NCI-H2081 (cell line): ENCODE measurements at places on chromosomes 4 and X.

DNA sequence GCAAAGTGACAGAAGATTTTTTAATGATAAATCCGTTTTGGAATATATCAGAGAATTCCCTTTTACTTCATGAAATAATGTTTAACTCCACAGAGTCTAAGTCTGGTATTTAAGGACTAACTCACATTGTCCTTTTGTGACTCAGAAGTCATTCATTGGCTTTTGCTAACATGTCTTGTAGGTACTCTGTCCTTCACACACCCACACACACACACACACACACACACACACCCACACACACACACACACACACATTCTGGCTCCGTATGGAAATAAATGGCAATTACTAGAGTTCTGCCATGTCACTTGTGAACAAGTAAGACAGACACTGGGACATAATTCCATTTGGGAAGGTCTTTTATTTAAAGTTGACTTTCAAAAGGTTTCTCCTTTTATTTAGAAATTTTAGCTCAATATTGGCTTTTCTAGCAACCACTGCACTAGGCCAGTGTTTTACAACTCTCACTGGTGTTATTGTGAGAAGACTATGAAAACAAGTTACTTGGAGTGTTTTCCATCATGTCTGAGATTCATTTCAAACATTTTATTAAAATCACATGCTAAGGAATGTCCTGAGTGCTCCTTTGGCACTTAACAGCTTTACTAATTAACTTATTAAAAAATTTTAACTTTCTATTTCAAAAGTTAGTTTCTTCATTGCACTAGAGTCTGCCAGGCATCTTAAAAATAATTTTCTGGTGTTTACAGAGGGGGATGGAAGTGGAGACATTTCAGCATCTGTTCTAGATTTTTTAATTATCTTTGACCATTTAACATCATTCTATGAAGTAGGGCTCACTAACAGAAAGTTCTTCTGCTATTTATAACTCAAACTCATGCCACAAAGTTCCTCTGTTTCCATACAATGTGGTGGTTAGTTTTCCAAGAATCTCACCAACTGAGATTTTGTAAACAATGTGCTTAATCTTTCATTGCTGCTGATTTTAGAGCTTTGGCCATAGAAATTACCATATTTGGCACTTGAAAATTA, 240.3 kb upstream of the GPC4 start:
- no peak for DNase-seq

DNA sequence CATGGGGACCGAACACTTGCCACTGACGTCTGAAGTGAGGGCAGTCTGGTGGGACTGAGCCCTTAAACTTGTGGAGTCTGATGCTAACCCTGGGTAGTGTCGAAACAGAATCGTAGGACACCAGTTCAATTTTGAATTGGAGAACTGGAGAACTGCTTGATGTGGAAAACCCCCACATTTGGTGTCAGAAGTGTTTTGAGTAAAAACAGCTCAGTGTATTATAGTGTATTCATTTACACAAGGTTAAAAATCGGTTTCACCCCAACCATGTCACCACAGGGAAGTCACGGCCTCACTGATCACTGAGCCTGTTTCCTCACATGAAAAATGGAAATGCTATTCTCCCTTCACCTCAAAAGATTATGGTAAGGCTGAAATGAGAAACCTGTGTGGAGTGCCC, 21.9 kb downstream of the PIN4 start:
- DNase-seq, result no peak

GRCh38 chr4:119110121-119110520, 25.5 kb upstream of the MYOZ2 start:
- no peak for DNase-seq

DNA sequence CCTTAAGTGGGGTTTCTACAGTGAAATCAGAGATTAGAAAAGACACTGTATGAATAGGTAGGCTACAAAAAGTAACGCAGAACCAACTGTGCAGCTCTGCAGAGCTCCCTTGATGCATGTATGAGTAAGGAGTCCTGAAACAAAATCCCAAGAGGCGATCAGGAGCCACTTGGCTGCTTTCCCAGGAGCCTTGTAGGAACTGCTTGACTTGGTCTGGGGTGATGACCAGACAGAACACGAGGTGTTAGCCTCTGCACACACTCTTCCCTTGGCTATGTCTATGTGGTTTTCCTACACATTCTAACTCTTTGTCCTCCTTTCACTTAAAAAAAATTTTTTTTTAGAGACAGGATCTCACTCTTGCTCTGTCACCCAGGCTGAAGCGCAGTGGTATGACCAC, 22.8 kb upstream of the AP1S2 start:
- no peak for DNase-seq

- no peak for DNase-seq
These were observed 8.7 kb upstream of the ADH1B start for GRCh38 chr4:99329876-99330275.

- no peak for DNase-seq
These were observed 72.4 kb downstream of the PALLD start for GRCh38 chr4:168569066-168569930.

- no peak for DNase-seq
These were observed 509.6 kb upstream of the FAM241A start for GRCh38 chr4:111635646-111636045.

DNA sequence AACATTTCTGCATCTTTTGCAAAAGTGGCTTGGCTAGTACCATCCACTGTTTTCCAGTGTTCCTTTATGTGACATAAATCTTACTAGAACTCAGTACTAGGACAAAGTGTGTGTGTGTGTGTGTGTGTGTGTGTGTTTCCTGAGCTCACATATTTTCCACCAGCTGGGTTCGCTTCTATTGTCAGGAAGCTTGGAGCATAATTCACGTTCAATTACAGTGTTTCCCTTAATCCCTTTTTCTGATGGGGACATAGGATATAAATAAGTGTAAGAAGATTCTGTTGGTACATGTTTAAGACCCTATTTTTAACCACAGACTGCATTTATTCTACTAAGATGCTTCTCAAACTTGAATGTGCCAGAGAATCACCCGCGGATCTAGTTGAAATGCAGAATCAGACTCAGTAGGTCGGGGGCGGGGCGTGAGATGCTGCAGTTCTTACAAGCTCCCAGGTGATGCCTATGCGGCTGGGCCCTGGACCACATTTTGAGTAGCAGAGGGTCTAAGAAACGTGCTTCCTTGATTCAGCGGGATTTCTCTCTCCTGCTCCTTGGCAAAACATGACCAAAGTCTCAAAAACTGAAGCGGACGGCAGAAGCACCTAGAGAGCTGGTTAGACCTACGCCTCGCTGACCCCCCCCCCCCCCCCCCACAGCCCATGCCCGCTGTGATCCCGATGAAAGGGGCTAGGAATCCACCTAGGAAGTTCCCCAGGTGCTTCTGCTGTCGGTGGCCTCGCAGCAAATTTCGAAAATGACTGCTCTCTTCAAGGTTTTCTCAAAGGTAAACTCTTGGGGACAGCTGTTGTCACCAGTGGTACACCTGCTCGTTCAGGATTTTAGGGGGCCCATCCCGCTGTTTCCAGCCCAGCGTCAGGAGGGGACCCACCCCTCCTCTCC, 797 bp downstream of the CD99L2 start:
- DNase-seq, result no peak

GRCh38 chr4:37453281-37453998, 208.9 kb downstream of the NWD2 start:
- peak; percentile 74 for DNase-seq

DNA sequence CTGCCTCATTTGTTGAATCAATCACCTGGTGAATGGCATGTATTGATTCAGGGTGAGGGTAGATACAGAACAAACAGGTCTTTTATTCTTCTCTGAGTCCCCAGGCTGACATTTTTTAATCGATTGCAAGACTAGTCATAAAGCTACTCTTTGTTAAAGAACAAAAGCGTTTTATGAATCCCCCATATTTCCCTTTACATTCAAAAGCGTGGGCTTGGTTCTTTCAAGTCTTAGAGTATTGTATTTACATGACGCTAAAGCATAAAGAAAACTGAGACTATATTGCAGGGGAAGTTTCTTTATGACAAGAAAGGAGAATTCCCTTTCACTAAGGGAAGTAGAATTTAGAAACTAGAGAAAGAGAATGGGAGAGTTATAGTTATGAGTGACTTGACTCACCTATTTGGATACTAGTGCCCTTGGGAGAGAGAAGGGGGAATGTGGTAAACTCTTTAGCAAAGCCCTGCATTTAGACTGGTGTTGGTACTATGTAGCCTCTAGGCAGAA, 69.3 kb upstream of the PDE5A start:
- no peak for DNase-seq

- DNase-seq, result no peak
These were observed 6.4 kb upstream of the UBA1 start for GRCh38 chrX:47187106-47187677.

GRCh38 chrX:148020329-148020728, 39.2 kb downstream of the FMR1NB start:
- DNase-seq, result no peak

- no peak for DNase-seq
These were observed 64.4 kb upstream of the VCX3A start for GRCh38 chrX:6599230-6599860.

GRCh38 chr4:102817613-102818268, 9.6 kb downstream of the UBE2D3 start:
- no peak for DNase-seq
